ENCODE measurements at places on chromosomes 3 and 15. TPM values are rescaled to one million over a fixed set of nuclear protein-coding genes. Genes with fewer than 3 reads are reported as not detected.

GRCh38 chr3:186210852-186211500, 102.1 kb upstream of the ETV5 start:
- no peak overlapping the region for H3K4me3 ChIP-seq
- no peaks in the 10 kb centered on the region for H3K36me3 ChIP-seq
- no peak for DNase-seq
- peaks cover 8% of the 10 kb centered on the region for H3K4me1 ChIP-seq

DNA sequence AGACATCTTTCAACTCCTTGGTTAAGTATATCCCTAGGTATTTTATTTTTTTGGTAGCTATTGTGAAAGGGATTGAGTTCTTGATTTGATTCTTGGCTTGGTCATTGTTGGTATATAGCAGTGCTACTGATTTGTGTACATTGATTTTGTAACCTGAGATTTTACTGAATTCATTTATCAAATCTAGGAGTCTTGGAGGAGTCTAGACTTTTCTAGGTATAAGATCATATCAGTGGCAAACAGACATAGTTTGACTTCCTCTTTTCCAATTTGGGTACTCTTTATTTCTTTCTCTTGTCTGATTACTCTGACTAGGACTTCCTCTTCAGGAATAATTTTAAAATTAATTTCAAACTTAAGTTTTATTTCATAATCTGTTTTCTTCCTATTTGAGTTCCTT, 125.2 kb downstream of the OCA2 start:
- no peak for DNase-seq
- no peaks in the 10 kb centered on the region for H3K36me3 ChIP-seq
- H3K27me3 ChIP-seq, result no peaks in the 10 kb centered on the region
- H3K27ac ChIP-seq, result no peak overlapping the region
- no peak overlapping the region for H3K4me3 ChIP-seq

DNA sequence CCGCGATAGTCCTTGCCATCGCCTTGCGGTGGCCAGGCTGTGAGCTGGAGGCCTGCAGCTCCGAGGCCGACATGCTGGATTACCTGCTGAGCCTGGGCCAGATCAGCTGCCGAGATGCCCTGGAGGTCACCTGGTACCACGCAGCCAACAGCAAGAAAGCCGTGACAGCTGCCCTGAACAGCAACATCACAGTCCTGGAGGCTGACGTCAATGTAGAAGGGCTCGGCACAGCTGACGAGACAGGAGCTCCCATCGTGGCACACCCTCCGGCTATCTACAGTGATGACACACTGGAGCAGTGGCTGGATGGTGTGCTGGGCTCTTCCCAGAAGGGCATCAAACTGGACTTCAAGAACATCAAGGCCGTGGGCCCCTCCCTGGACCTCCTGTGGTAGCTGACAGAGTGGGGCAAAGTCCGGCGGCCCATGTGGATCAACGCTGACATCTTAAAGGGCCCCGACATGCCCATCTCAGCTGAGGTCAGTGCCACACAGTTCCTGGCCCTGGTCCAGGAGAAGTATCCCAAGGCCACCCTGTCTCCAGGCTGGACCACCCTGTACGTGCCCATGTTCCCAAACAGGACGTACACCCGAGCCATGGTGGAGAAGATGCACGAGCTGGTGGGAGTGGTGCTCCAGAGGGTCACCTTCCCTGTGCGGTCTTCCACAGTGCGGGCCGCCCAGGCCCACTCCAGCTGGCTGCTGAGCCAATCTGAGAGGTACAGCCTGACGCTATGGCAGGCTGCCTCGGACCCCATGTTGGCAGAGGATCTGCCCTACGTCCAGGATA, 70.2 kb downstream of the FAM43A start:
- DNase-seq, result peak; percentile 55
- H3K27ac ChIP-seq, result no peak overlapping the region
- no peaks in the 10 kb centered on the region for H3K36me3 ChIP-seq
- no peak overlapping the region for H3K4me3 ChIP-seq

GRCh38 chr3:117045143-117045542, 335.6 kb downstream of the TUSC7 start:
- H3K36me3 ChIP-seq, result no peaks in the 10 kb centered on the region
- DNase-seq, result peak; percentile 19
- no peaks in the 10 kb centered on the region for H3K4me1 ChIP-seq
- H3K27ac ChIP-seq, result no peak overlapping the region
- H3K27me3 ChIP-seq, result no peaks in the 10 kb centered on the region
- H3K4me3 ChIP-seq, result no peak overlapping the region

GRCh38 chr3:98623572-98624280, 30.3 kb upstream of the CPOX start:
- H3K27ac ChIP-seq, result no peak overlapping the region
- no peaks in the 10 kb centered on the region for H3K27me3 ChIP-seq
- H3K4me1 ChIP-seq, result no peaks in the 10 kb centered on the region
- no peak for DNase-seq
- no peaks in the 10 kb centered on the region for H3K36me3 ChIP-seq

DNA sequence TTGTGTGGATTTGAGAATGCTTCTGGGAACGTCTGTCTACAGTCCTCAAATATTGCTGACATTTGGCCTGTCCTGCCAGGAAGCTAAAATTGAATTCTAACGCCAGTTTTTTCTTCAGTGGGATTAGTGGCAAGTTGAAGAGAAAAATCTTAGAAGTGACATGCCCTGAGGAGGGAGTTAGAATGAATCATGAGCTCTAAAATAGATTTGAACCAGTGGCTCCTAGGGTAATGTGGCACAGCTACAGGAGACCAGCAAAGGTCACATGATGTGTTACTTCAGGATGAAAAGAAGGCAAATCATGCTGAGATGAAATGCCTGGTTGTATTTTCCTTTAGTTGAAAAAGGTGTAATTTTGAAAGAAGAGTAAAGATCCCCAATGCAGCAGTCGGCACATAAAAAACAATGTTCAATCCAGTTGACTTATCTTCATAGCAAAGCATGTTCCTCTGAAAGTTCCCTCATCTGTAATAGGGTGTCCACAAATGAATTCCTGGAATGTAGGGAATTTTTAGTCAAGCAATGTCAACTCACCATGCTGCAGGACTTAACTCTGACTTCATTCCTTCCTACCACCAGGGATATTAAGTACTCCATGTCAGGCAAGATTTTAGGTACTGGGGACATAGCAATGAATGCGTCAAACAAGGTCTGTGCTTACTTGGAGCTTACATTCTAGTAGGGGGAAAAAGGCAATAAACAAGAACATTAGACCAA, 171.6 kb downstream of the CADPS start:
- H3K4me3 ChIP-seq, result no peak overlapping the region
- H3K27ac ChIP-seq, result no peak overlapping the region
- H3K27me3 ChIP-seq, result no peaks in the 10 kb centered on the region
- H3K4me1 ChIP-seq, result no peaks in the 10 kb centered on the region
- no peak for DNase-seq

GRCh38 chr3:160546727-160547126, 18.6 kb downstream of the KPNA4 start:
- no peak overlapping the region for H3K27ac ChIP-seq
- no peaks in the 10 kb centered on the region for H3K27me3 ChIP-seq
- H3K36me3 ChIP-seq, result peaks cover 2% of the 10 kb centered on the region
- no peak overlapping the region for H3K4me3 ChIP-seq
- H3K4me1 ChIP-seq, result no peaks in the 10 kb centered on the region
- no peak for DNase-seq

DNA sequence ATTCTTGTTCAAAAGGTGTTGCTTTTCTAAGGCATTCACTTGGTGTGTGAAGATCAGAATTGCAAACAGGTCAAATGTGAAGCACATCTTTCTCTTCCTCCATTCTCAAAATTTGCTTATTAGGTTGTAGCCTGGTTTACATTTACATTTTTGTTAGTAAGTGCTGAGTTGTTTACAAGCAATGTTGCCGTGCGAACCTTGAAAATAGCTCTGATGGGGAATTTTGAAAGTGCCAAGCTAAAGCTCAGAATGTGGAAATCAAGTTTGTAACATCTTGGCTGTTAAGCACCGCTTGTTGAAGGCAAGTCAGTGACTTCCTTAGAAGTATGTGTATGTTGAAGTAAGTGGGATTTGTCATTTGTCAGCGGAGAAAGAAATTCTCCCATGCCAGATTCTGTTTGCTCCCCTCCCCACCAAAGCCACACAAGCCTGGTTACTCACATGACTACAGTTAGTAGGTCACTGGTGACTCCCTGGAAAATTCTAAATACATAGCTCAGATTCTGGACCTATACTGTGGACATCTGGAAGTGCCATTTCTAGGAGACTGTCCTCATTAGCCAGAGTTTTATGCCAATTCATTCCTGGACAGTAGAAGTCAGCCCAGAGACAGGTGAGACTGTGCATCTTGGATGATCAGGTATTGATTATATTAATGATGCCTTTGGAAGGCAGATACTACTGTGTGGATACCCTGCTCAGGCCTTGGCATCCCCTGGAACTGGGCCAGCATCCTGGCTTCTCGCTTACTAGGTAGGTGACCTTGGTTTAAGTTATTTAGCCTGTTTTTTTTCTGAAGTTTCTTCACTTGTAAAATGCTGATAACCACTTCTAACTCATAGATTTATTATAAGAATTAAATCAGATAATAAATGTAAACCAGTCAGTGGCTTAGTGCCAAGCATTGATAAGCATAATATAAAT, 390.6 kb upstream of the SEMA6D start:
- DNase-seq, result no peak
- no peaks in the 10 kb centered on the region for H3K4me1 ChIP-seq
- no peaks in the 10 kb centered on the region for H3K36me3 ChIP-seq
- H3K4me3 ChIP-seq, result no peak overlapping the region

DNA sequence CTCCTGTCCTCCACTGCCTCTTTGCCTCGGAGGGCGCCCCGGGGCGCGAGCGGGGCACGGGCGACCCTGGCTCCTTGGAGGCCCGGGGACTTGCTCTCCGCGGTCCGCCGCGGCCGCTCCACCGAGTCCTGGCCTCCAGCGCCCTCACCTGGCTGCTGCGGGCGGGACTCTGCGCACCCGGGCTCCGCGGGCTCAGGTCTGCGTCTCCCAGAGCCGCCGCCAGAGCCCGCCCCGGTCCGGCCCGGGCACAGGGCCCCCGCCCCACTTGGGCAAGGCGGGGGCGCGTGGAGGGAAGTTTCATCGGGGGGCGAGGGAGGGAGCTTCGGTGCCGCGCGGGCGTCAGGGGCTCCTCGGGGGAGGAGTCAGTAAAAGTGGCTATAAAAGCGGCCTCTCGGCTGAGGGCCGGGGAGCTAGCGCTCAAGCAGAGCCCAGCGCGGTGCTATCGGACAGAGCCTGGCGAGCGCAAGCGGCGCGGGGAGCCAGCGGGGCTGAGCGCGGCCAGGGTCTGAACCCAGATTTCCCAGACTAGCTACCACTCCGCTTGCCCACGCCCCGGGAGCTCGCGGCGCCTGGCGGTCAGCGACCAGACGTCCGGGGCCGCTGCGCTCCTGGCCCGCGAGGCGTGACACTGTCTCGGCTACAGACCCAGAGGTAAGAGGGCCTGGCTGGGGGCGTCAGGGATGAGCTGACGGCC, at the start of gene CEMIP:
TSS of gene CEMIP (plus strand) at position 407 of the 694 bp plus-strand sequence. CDS start 94,510 bp downstream, outside the sequence.
- no peak within 1 kb of the TSS for H3K27ac ChIP-seq
- peak within 1 kb of the TSS; percentile 24 for H3K4me3 ChIP-seq
- peak; percentile 64 for DNase-seq
- H3K4me1 ChIP-seq, result peaks cover 14% of the 10 kb centered on the region
- no peaks in the 10 kb centered on the region for H3K36me3 ChIP-seq
- H3K27me3 ChIP-seq, result peaks cover 53% of the 10 kb centered on the region

DNA sequence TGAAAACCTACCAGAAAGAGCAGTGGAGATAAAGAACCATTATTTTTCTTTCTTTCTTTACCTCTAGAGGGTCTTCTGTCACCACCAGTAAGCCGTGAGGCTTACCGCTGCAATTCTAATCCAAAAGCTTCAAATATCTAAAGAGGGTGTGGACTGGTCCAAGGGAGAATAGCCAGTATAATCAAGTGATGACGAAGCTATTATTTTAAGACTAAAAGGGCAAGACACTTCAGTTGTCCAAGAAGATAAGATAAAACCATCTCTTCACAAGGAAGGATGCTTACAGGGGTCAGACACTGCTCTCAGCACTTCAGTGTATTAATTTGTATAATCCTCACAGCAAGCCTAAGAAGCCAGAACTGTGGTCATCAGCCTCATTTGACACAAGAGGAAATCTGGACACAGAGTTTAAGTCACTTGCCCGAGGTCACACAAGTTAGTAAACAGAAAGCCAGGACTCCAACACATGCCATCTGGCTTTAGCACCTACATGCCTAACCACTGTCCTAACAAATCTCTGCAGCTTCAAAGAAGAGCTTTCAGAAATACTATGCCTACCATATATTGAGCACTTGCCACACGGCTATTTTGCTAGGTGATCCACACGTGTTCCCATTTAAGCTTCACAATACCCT, 14.6 kb downstream of the HDC start:
- no peaks in the 10 kb centered on the region for H3K4me1 ChIP-seq
- no peaks in the 10 kb centered on the region for H3K36me3 ChIP-seq
- no peak overlapping the region for H3K27ac ChIP-seq
- H3K27me3 ChIP-seq, result no peaks in the 10 kb centered on the region
- DNase-seq, result no peak

GRCh38 chr3:113129168-113129567, 82.2 kb upstream of the BOC start:
- H3K27me3 ChIP-seq, result no peaks in the 10 kb centered on the region
- H3K4me3 ChIP-seq, result no peak overlapping the region
- no peaks in the 10 kb centered on the region for H3K4me1 ChIP-seq
- no peak for DNase-seq
- H3K36me3 ChIP-seq, result no peaks in the 10 kb centered on the region
- no peak overlapping the region for H3K27ac ChIP-seq

- no peaks in the 10 kb centered on the region for H3K27me3 ChIP-seq
- DNase-seq, result no peak
- H3K4me3 ChIP-seq, result no peak overlapping the region
- H3K4me1 ChIP-seq, result no peaks in the 10 kb centered on the region
These were observed 250.7 kb upstream of the NR2E3 start for GRCh38 chr15:71559616-71560015.

GRCh38 chr15:69144530-69144929, 15.9 kb upstream of the GLCE start:
- no peaks in the 10 kb centered on the region for H3K27me3 ChIP-seq
- no peak overlapping the region for H3K4me3 ChIP-seq
- peaks cover 53% of the 10 kb centered on the region for H3K4me1 ChIP-seq
- no peak for DNase-seq

- no peak overlapping the region for H3K27ac ChIP-seq
- DNase-seq, result no peak
- H3K36me3 ChIP-seq, result no peaks in the 10 kb centered on the region
- no peaks in the 10 kb centered on the region for H3K4me1 ChIP-seq
- H3K4me3 ChIP-seq, result no peak overlapping the region
- H3K27me3 ChIP-seq, result no peaks in the 10 kb centered on the region
These were observed 96.2 kb downstream of the ECT2 start for GRCh38 chr3:172846706-172847105.

GRCh38 chr15:70050970-70051369, 46.7 kb downstream of the TLE3 start:
- H3K36me3 ChIP-seq, result peaks cover 77% of the 10 kb centered on the region
- H3K4me3 ChIP-seq, result no peak overlapping the region
- DNase-seq, result no peak
- H3K4me1 ChIP-seq, result no peaks in the 10 kb centered on the region
- H3K27me3 ChIP-seq, result no peaks in the 10 kb centered on the region

The FSTL1 gene
- polyA plus RNA-seq, result 190 TPM

The NOX5 gene
- polyA plus RNA-seq, result 0.16 TPM

The EPHB3 gene
- polyA plus RNA-seq, result 9.3 TPM

Data from large intestine (tissue), 12 donors.